ENCODE measurements at places on chromosomes 3 and 15.

DNA sequence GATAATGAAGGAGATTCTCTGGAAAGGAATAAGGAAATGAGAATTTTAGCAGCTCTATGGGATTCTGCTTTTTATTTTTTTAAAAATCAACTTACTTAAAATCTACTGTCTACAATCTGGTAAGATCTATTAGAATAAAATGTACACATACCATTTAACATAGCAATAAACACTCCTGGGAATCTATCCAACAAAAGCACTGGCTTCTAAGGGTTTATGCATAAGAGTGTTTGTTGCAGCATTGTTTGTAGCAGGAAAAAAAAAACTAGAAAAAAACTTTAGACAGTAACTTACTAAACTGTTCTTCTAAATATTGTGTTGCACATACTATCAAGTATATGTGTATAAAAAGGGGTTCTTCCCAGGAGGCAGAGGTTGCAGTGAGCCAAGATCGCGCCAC is 15.7 kb upstream of the RBP1 start:
- DNase-seq: no peak

- DNase-seq: no peak
These were observed 954 bp downstream of the CLDN11 start for GRCh38 chr3:170419557-170420087.

- no peak for DNase-seq
These were observed 521.0 kb upstream of the MDFIC2 start for GRCh38 chr3:70833239-70833960.

DNA sequence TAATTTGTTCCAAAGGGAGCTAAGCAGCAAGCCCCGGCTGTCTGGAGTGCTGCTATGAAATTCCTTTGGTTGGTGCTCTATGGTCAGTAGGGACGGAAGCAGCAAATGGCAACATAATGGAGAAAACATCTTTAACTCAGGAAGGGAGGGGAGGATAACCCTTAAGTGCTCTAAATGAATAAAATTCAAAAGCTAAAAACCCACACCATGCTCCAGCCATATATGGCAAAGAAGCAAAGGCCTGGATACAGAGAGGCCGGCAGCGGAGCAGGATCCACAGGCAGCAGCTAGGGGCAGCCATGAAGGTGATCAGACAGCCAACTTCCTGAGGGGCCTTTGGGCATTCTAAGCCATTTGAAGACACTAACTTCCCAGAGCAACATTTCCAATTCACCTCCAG is 38.9 kb downstream of the IL17RD start:
- no peak for DNase-seq

GRCh38 chr15:81442454-81442853 is 68.4 kb upstream of the TMC3 start:
- DNase-seq: no peak
